ENCODE measurements at places on chromosomes 3 and 15.

DNA sequence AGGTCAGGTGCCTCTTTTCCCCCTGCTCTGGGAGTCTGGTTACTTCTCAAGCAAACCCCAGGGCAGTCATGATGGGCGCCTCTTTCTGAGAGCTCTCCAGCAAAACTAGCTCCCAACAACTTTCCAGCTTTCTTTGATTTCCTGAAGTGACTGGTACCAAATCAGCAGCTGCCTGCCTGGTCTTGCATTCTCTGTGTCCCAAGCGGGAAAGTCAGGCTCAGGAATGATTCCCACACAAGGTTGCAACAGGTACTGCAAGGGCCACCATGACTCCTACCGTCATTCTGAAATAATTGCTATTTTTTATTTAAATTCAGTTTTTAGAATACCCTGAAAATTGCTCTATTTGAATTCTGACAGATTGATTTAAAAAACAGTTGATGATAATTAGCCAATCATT is 658.7 kb downstream of the SQOR start:
- no peak for DNase-seq

GRCh38 chr15:92773340-92773739 is 117.8 kb upstream of the FAM174B start:
- no peak for DNase-seq

DNA sequence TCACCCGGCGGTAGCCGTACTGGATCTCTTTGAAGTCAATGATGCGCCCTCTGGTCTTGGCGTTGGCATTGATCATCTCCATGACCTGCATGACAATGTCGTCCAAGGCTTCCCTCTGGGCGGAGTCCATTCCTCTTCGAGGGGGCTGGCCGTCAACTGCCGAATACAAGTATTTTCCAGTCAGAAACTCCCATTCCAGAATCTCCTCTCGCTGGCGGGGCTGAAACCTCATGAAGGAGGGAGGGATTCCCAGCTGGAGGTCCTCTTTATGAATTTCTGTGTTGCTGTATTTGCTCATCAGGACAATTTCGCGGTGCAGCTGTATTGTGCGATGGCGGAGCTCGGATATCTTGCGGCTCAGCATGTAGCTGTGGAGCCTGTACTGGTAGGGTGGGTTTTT is 73.4 kb downstream of the CHSY1 start:
- no peak for DNase-seq

- DNase-seq: no peak
Observed at GRCh38 chr3:113258361-113258760, 47.0 kb downstream of the BOC start.

DNA sequence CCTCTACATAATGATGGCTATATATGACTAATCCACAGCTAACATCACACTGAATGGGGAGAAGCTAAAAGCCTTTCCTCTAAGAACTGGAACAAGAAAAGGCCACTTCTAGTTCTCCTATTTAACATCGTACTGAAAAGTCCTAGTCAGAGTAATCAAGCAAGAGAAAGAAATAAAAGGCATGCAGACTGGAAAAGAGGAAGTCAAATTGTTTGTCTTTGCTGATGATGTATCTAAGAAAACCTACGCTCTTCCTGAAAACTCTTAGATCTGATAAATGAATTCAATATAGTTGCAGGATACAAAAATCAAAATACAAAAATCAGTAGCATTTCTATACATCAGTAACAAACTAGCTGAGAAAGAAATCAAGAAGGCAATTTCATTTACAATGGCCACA is 116.9 kb downstream of the TP63 start:
- DNase-seq: no peak

DNA sequence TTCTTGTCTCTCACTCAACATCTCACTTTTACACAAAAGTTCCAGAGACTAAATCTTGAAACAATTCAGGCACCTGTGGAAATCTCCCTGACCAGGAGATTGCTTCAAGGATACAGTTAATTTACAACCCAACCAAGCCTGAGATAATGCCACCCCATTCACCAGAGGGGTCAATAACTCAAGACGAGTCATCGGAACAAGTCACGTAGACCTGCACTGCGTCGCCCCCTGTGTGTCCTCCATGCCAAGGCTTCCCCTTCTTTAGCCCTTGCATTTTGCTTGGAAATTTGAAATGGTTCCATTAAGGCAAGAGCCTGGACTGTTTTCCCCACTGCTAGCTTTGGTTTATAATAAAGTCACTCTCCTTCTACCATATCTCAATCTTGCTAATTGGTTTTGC is 129.0 kb upstream of the NEO1 start:
- DNase-seq: no peak
